Cardiac septum (tissue), 1 donor: ENCODE measurements at places on chromosomes 2 and 18. TPM values are rescaled to one million over a fixed set of nuclear protein-coding genes. Genes with fewer than 3 reads are reported as not detected.

ALMS1 gene
- 11.6 TPM for total RNA-seq

SPRED2 gene
- total RNA-seq: 22.0 TPM

EVA1A gene
- total RNA-seq: 2.7 TPM

OTOF gene
- total RNA-seq: not detected

DNA sequence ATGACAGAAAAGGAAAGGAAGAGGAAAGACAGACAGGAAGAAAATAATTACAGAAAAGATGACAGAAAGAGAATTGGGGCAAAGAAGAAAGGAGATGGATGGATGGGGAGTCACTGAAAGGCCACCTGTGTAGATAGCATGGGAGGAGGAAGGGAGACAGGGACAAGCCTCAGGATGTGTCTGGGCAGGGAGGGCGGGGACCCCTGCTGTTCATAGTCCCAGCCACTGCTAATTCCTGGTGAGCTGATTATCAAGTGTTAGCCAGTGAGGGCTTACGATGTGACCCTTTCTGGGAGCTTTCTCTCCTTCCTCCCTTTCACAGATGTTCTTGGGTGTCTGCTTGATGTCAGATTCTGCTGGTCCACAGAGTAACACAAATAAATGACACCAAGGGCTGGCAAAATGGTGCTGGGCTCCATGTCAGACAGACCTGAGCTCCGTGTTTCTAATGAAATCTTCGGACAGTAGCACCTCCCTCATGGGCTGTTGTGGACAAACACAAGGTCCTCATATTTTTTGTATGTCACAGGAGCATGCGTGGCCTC is 13.6 kb downstream of the FHOD3 start:
- DNase-seq: no peak

DNA sequence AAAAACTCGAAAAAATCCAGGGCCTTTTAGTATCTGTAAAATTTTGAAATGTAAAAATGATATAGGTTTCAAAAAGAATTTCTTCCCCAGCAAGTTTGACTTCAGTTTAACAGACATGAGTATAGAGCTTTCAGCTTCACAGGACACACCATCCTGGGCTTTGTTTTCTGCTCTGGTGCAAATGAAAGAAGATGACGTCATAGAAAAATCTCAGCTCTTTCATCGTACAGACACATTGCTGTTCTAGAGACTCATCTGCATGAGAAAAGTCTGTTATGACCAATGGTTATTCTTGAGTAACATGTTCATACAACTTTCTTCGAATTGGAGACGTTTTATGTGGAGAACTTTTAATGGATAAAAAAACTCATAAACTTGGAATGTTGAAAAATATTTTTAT is 111.7 kb upstream of the DYNAP start:
- DNase-seq: no peak

DNA sequence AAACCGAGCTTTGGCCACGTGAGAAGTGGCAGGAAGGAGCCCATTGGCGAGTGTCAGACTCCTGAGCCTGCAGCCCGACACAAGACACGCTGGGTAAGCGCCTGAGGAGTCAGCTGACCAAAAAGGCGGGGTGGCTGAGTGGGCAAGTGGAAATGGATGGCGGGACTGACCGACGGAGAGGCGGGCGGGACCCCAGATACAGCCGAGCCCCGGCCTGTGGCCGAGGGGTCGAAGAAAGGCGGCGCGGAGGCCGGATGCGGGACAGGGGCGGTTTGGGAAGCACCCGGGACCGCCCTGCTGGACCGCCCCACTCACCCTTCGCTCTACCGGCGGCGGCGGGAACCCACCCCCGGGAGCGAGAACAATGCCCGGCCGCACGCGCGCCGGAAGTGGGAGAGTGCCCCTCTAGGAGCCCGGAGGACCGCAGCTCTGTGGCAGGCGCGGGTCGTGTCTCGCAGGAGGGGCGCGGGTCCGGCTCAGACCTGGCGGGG is 22.8 kb downstream of the ZSCAN30 start:
- DNase-seq: peak; percentile 83

DNA sequence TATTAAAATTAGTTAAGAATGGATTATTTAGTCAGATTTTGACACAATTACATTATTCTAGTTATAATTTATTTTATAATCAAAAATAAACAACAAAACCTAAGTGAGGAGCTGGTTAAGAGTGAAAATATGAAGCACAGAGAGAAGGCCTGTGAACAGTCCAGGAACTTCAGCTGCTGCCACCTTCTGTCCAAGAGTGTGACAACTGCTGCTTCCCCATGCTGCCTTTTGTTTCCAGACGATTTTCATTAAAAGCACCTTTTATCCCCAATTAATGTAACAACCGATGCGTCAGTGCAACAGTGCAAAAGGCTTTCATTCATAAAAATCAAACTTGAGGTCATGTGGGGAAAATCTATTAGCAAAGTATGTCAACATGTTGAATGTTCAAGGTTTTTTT is 363.6 kb downstream of the CTNNA2 start:
- no peak for DNase-seq
